ENCODE measurements at places on chromosomes 3 and 15. TPM values are rescaled to one million over a fixed set of nuclear protein-coding genes. Genes with fewer than 3 reads are reported as not detected.

GRCh38 chr15:91050128-91050455, 27.7 kb upstream of the VPS33B start:
- H3K27me3 ChIP-seq: no peaks in the 10 kb centered on the region
- no peak overlapping the region for H3K27ac ChIP-seq
- H3K4me3 ChIP-seq: no peak overlapping the region
- no peak for DNase-seq
- H3K36me3 ChIP-seq: no peaks in the 10 kb centered on the region
- H3K4me1 ChIP-seq: no peaks in the 10 kb centered on the region

GRCh38 chr3:30912301-30912700, 17.8 kb upstream of the GADL1 start:
- H3K27ac ChIP-seq: no peak overlapping the region
- H3K27me3 ChIP-seq: no peaks in the 10 kb centered on the region
- no peak for DNase-seq
- no peaks in the 10 kb centered on the region for H3K4me1 ChIP-seq

DNA sequence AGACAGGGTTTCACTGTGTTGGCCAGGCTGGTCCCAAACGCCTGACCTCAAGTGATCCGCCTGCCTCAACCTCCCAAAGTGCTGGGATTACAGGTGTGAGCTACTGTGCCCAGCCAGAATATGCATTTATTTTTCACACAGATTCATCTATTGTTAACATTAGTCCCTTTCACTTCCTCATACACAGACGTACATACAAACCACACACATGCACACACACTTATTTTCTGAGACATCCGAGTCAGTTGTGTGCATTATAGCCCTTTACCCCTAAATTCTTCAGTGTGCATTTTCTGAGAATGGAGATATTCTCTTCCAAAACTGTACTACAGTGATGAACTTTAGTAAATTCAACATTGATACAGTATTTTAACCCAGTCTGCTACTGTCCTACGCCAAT, 15.0 kb upstream of the MEX3B start:
- H3K27ac ChIP-seq: no peak overlapping the region
- H3K36me3 ChIP-seq: no peaks in the 10 kb centered on the region
- peaks cover 3% of the 10 kb centered on the region for H3K27me3 ChIP-seq
- no peak for DNase-seq

DNA sequence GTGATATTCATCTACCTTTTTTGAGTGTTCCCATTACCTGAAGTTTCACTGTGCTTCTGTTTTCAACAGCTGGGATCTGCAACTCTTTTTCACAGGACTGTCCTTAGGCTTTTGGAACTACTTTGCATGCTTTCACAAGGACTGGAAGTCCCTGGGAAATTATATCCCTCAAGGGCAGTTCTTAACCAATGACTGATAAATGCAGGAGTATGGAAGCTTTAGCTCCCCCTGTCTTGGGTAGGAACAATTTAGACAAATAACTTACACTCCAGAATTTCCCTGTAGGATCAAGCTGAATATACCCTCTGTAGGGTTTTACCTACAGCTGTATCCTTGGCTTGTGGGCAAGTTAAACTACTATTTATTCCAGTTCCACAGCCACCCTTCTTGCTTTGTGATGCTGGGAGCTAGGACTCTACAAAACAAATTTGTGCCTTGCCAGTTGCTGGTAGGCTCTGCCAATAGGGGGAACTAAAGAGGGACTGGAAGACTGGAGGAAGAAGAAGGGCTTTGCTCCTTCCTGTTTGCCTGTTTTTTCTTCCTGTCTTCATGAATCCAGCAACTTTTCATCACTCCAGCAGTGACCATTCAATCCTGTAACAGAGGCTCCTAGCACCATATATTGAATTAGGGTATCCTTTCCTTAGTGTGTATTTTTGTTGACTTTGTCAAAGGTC, 6.8 kb upstream of the ZNF280D start:
- H3K4me1 ChIP-seq: no peaks in the 10 kb centered on the region
- DNase-seq: peak; percentile 51
- no peak overlapping the region for H3K27ac ChIP-seq
- H3K36me3 ChIP-seq: no peaks in the 10 kb centered on the region

GRCh38 chr3:71039332-71039731, 544.2 kb downstream of the FOXP1 start:
- DNase-seq: no peak
- no peaks in the 10 kb centered on the region for H3K4me1 ChIP-seq
- H3K27ac ChIP-seq: no peak overlapping the region
- no peaks in the 10 kb centered on the region for H3K27me3 ChIP-seq

- H3K27me3 ChIP-seq: no peaks in the 10 kb centered on the region
- no peak overlapping the region for H3K4me3 ChIP-seq
- no peak for DNase-seq
- H3K36me3 ChIP-seq: no peaks in the 10 kb centered on the region
- no peaks in the 10 kb centered on the region for H3K4me1 ChIP-seq
These were observed 376.9 kb upstream of the RASGRP1 start for GRCh38 chr15:38941399-38941953.

CYP8B1 gene
- not detected for polyA plus RNA-seq

BCL2A1 gene
- not detected for polyA plus RNA-seq

NANOGP8 gene
- 14.5 TPM for polyA plus RNA-seq

Data from H1 (cell line).